ENCODE measurements at places on chromosomes 5 and 9. TPM values are rescaled to one million over a fixed set of nuclear protein-coding genes. Genes with fewer than 3 reads are reported as not detected.

Gene CAMK2A
- not detected for total RNA-seq

Gene PRRX2
- not detected for total RNA-seq

Gene CCIN
- not detected for total RNA-seq

Gene FRRS1L
- total RNA-seq, result not detected

DNA sequence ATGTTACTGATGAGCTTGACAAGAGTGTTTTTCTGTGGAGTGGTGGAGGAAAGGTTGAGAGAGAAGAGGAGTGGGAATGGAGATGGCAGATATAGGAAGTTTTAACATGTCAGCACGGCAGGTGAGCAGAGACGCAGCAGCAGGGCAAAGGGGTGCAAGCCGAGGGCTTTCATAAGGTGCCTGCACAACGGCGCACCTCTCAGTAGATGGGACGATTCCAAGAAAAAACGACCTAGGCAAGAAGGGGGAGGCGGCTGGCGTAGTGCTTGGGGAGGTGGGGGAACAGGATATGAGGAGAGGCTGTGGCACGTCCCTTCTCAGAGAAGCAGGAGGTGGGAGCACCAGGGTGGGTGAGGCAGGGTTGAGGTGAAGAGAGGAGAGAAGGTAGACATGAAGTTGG, 24.5 kb downstream of the ARPC5L start:
- H3K27ac ChIP-seq, result no peak overlapping the region
- peaks cover 64% of the 10 kb centered on the region for H3K36me3 ChIP-seq

Data from CD4-positive, alpha-beta memory T cell (primary cell).